Thymus (tissue), 14 donors: ENCODE measurements at places on chromosomes 16 and 17. TPM values are rescaled to one million over a fixed set of nuclear protein-coding genes. Genes with fewer than 3 reads are reported as not detected.

DNA sequence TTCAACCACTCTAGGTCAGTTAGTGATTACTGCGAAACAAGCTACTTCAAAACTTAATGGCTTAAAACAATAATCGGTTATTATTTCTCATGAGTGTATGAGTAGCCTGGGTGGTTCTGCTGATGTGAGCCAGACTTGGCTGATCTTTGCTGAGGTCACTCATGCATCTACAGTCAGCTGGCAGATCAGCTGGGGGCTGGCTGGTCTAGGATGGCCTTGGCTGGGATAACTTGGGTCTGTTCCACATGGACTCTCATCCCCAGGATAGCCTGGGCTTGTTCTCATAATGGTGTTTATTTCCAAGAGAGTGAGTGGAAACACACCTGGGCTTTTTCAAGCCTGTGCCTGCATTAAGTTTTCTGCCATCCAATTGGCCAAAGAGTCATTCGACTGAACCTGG, 13.0 kb downstream of the CCDC182 start:
- DNase-seq, result no peak

The PRKCB gene
- 57.4 TPM for total RNA-seq

GRCh38 chr16:67544329-67544841, 15.8 kb downstream of the RIPOR1 start:
- no peak for DNase-seq

GRCh38 chr17:20982589-20983358, 60.0 kb downstream of the USP22 start:
- DNase-seq, result no peak

DNA sequence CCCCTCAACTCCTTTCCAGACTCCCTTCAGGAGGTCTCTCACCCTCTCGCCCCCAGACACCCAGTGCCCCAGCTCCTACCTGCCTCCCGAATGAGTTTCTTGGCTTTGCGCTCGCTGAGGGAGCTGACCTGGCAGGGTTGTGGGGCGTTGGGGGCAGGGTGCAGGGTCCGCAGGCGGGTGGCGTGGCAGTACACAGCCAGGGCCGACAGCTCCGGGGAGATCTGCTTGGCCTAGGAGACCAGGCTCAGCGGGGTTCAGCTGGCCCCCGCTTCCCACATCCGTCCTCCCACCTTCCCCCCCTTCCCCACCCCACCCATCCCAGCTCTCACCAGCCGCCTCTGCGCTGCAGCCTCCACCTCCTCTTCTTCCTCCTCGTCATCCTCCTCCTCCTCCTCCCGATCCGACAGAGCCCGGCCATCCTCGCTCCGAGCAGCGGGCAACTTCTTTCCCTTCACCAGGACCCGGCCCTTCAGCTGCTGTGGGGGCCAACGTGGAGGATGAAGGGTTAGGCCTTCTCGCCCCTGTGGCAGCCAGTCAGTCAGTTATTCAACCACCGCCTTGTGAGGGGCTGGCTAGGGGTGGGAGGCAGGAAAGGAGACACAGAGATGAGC, 17.2 kb downstream of the PLCD3 start:
- DNase-seq, result no peak

DNA sequence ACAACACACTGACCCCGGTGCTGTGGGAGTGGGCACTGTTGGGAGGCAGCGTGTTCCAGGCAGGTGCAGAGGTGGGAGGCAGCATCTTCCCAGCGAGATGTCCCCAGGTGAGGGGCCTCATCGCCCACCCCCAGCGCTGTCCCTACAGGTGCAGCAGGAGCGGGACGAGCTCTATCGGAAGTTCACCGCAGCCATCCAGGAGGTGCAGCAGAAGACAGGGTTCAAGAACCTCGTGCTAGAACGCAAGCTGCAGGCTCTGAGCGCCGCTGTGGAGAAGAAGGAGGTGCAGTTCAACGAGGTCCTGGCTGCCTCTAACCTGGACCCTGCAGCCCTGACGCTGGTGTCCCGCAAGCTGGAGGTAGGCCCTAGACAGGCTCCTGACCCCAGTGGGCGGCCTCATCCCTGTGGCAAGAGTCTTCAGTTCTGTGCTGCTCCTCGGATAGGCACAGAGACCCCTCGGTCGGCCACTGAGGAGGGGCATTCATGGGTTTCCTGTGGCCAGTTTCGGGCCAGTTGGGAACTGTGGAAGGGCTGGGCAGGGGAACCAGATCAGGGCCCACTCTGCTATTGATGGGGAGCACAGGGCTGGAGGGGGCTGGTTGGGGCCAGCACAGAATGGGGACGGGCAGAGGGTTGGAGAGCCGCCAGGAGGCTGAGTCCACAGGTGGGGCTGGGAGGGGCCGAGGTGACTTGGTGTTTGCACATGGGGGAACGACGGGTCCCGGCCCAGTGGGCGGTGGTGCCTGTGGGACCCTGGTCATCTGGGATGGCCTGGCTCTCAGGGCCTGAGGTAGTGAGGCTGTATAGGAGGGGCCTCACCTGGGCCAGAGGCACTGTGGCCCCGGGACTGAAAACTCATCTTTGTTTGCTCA, 21.1 kb upstream of the DBNDD1 start:
- no peak for DNase-seq

GRCh38 chr17:71188811-71189492, 931.9 kb upstream of the SOX9 start:
- DNase-seq, result no peak

The MRPS34 gene
- 103 TPM for total RNA-seq
